Effector memory CD8-positive, alpha-beta T cell (primary cell): ENCODE measurements at places on chromosomes 6 and 20.

- DNase-seq: no peak
Measured at GRCh38 chr6:30726506-30727413, 6.6 kb downstream of the TUBB start.

DNA sequence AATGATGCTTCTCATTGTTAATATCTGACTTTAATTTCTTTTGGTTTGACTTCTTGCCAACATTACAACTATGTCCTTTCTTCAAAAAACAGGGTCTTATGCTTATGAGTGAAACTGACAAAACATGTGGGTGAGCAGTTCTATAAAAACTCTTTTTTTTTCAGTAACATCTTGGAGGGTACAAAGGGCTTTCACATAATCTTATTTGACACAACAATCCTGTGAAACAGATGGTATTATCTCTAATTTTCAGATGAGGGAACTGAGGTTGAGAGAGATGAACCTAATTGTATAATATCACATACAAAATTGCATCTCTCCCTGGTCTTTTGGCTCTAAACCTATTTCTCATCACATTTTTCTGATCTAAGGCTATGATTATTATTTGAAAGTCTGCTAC, 38.3 kb downstream of the MAPK14 start:
- DNase-seq: no peak

DNA sequence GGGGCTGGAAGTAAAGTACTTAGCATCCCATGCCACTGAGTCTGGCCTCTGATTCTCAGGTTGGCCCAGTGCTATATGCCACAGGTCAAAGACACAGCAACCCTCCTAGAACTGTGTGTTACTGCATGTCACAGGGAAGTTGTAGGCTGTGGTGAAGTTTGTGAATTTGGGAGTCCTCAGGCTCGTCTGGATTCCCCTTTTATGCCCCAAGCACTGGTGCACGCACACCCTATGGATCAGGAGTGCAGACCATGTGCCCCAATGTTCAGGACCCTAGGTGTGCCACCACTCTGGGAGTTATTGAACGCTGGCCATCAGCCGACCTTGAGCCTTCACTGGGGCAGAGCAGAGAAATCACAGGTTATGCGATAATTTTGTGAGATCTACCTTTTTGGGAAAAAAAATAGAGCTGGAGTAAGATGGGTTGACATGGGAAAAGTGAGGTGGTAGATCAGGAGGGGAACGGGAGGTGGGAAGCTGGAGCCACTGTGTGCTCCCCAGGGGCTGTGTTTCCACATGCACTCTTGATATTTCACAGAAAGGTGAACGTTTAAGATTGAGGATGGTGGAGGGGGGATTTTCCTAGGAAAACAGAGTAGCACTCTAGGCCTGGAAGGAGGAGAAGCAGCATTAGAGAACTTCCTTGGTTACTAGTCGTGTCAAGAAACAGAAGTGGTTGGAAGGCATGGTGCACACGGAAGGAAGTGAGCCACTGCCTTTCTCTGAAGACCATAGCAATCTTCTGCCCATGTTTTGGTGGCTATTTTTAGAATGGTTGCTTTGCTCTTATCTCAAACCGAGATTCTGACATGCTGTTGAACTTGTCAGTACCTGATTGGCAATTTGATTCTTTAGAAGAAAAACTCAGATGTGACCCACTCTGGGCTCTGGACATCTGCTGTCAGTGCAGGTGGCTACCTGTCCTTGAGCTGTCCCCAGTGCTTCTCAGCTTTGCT, 44.1 kb downstream of the DUSP22 start:
- no peak for DNase-seq

DNA sequence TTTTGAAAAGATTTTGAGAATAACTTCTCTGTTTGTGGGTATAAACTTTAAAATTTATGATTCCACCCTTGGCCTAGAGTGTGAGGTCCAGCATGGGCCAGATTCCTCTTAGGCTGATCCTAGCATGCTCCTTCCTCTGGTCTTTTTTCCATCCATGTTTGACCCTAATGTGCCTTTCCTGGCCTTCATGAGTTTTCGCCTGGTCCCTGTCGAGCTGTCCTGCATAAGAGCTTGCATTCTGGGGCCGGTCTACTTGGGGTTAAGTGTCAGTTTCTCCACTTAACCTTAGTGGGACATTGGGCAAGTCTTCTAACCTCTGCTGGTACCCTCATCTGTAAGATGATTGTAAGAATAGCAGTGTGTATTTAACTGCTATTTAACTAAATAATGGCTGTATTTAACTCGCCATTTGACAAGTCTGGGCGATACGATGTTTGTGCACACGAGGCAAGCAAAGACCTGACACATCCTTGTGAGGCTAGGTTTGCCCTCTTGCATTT, 40.7 kb upstream of the TAGAP start:
- DNase-seq: no peak

DNA sequence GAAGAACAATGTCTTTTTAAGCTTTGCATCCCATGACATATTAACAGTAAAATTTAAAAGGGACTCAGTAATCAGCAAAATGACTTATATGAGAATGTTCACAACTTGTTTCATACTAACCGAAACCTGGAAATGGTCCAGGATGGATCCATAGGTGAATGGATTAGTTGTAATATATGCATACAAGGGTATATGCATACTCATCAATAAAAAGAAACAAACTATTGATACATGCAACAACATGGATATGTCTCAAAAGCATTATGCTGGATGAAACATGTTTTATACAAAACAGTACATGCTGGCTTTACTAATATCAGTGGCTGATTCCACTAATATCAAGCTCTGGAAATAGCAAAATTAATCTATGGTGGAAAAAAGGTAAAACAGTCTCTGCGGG, 108.5 kb upstream of the HIVEP1 start:
- no peak for DNase-seq

DNA sequence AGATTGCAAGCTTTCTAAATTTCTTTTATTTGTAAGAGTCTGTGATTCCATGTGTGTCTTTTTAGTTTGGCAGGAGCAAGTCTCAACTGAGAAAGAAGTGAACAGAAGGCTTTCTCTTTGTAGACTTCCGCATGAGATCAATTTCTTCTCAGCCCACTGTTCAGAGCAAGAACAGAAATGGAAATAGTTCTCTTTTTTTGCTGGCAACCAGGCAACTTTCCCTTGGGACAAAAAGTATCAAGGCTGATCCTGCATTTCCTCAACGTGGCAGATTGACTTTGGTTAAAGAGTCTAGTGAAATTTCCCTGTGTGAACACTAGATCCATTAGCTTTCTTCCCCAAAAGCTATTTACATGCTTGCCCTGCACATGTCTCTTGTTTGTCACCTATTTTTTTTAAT, 46.8 kb upstream of the JAG1 start:
- DNase-seq: no peak

GRCh38 chr6:146871611-146872425, 273.0 kb downstream of the ADGB start:
- no peak for DNase-seq

DNA sequence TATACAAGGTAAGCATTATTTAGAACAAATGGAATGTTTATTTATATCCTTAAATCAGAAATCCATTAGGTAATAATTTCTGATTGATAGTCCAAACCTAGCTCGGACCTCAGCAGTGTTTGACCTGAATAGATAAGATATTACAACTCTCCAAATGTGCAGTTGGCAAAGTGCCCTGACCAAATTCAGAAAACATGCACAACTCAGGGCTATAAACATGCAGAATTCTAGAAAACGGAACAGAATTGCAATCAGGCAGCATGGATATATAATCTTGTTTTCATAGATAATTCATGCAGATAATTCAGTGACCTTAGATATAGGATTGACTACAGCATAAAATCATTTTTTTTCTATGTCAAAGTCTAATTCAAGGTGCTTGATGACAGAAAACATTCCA, 626.6 kb upstream of the CITED2 start:
- DNase-seq: no peak

DNA sequence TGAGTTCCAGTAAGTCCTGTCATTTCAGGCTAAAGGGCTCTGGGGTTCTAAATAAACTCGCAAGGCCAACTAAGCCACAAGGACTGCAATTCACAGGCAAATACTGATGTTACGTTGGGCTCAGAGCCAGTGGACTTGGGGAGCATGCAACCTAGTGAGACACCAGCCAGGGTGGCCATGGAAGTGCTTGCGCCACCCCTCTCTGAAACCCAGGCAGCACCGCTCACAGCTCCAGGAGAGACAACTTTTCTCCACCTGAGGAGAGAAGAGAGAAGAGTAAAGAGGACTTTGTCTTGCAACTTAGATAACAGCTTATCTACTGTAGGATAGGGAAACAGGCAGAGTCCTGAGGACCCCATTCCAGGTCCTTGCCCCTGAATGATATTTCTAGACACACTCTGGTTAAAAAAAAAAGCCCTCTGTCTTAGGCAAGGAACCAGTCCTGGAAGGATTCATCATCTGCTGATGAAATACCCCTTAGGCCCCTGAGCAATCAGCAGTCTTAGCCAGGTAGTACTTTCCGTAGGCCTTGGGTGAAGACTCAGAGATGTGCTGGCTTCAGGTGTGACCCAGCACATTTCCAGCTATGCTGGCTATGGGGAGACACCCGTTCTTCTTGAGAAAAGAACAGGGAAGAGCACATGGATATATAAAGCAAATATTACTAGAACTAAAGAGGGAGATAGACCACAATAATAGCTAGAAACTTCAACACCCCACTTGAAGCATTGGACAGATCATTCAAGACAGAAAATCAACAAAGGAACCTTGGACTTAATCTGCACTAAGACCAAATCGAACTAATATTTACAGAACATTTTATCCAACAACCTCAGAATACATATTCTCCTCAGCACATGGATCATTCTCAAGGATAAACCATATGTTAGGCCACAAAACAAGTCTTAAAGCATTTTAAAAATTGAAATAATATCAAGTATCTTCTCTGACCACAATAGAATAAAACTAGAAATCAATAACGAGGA, 31.5 kb upstream of the TBC1D32 start:
- no peak for DNase-seq

GRCh38 chr6:134080171-134080795, 27.9 kb upstream of the SLC2A12 start:
- DNase-seq: no peak

DNA sequence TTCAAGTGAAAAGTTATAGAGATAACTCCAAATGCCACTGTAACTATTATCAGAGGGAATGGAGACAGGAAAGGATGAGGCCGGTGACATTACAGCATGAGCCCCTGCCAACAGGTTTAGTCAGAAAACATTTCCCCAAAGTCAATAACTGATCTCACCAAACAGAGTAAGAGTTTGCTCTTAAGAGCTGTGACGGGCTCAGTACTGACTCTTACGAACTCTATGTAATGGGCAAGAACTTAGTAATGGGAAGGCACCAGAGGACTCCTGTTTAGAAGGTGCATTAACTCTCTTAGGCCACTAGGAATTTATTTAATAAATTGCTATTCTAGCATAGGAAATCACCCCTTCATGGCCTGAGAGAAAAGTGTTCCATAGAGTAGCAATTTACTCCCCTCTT, 76.8 kb downstream of the SAMD5 start:
- no peak for DNase-seq

DNA sequence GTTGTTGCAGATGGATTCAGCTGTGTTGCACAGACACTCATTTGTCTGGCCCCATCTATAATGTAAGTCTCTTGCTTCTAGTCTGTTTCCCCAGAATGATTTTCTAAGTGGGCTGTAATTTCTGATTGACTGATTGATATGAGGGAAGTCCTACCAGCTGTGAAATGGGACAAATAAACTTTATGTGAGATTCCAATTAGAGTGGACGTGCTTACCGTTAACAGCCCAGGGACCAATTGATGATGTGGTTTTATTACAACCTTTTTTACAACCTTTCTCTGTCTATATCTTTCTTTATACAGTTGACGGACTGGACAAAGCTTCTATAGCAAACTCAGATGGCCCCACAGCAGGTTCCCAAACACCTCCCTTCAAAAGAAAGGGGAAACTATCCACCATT, 33.9 kb downstream of the PHACTR2 start:
- DNase-seq: no peak

DNA sequence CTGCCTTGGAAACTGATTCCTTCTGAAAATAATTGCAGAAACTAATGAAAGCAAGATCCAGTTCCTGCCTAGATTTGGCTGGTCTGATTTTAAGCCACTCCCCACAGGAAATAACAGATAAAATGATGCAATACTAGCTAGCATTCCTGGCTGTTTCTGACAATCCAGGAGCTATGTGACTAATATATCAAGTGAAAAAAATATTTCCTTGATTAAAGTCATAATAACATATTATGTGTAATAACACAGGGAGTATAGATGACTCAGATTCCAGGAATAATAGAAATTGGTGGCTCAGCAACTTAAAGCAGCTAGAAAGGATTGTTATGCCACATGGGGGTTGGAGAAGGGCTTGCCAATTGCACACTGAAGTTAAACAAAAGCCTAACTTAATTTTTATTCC, 182.7 kb upstream of the SALL4 start:
- DNase-seq: no peak

GRCh38 chr20:51271931-51272330, 249.0 kb upstream of the KCNG1 start:
- no peak for DNase-seq

DNA sequence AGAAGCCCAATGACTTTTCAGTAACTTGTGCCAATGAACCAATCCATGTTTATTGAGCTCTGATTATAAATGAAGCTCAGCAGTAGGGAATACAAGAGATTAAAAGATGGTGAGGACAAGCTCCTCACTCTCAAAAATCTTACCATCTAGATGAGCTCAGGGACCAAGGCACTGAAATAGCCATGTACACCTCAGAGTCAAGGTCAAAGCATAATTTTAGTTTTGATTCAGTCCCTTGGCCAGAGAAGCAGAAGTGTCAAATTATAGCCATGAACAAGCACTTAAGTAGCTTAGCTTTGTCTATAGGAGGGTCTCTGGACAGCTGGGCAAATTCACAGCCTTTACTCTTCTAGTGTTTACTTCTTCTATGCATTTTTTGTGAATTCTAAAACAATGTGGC, 131.0 kb upstream of the DTNBP1 start:
- no peak for DNase-seq

GRCh38 chr6:122778985-122779661, 393 bp upstream of the FABP7 start:
- no peak for DNase-seq

DNA sequence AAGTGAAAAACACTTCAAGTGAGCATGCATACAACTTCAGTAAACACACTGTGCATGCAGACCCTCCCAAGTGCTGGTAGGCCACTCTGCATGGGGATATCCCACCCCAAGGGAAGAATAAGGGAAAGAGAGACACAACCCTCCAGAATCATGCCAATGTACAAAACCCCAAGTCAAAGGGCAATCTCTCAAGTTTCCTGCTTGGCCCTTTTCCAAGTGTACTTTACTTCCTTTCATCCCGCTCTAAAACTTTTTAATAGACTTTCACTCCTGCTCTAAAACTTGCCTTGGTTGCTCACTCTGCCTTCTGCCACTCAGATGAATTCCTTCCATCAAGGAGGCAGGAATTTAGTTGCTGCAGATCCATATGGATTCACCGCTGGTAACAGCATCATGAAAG, 205.7 kb upstream of the PROKR2 start:
- no peak for DNase-seq

DNA sequence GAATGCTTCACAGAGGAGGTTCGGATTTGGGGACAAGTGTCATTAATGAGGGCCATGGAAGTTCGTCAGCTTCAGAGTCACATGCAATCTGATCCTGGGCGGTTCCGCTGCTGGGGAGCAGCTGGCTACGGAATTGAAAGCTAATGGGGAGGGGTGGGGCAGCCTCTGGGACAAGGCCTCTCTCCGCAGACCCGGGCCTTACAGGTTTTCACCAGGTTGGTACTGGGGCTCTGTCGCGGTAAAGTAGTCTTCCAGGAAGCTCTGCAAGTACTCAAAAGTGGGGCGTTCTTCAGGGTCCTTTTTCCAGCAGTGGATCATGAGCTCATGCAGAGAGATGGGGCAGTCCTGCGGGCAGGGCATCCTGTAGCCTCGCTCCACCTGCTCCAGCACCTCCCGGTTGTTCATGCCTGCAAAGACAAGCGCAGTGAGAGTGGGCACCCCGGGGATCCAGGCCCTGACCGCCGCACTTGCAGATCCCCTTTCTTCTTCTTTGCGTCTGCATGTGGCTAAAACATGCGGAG, 55.9 kb upstream of the TRAF3IP2 start:
- DNase-seq: no peak
